ENCODE measurements at places on chromosomes 12 and 14.
A peak's percentile ranks its signal among the peaks of the same experiment; 100 is the strongest.

DNA sequence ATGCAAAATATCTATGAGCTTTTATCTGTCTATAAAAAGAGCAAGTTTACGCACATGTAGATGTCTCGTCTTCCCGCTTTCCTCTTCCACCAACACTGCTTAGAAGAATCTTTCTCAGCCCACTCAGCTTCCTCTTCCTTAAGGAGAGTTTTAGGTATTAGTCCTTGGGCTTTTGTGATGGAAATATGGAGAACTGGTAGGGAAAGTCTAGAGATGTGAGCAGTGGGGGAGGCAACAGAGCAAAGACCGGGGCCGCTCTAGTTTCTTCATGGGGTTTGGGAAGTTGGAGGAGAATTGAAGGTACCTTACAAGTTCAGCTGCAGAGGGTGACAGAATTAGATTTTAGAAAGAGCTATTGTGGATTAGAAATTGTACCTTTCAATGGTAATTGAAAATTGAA lies 56.3 kb upstream of the CPNE8 start:
- H3K27me3 ChIP-seq: no peaks in the 10 kb centered on the region
- DNase-seq: no peak
- H3K27ac ChIP-seq: no peak overlapping the region
- no peaks in the 10 kb centered on the region for H3K36me3 ChIP-seq
- H3K4me3 ChIP-seq: no peak overlapping the region
- H3K4me1 ChIP-seq: no peaks in the 10 kb centered on the region

DNA sequence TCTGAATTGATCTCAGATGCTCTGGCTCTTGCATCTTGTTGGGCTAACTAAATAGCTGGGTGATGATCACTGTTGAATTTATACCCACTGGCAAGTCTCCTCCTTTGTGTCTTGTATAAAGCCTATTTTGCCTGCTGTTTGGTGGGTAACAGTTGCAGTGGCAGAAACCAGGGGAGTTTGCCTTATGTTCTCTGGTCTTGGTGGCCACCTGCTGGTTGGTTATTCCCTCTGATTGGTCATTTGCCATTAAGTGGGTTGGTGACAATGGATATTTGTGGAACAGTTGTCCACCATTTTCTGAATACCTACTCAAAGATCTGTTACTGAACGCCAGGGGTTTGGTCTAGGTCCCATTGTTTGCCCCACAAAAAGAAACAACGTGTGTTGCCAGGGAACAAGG lies 52.1 kb downstream of the AVPR1A start:
- H3K27ac ChIP-seq: no peak overlapping the region
- H3K4me3 ChIP-seq: no peak overlapping the region
- no peaks in the 10 kb centered on the region for H3K4me1 ChIP-seq
- peaks cover 8% of the 10 kb centered on the region for H3K27me3 ChIP-seq
- no peak for DNase-seq

DNA sequence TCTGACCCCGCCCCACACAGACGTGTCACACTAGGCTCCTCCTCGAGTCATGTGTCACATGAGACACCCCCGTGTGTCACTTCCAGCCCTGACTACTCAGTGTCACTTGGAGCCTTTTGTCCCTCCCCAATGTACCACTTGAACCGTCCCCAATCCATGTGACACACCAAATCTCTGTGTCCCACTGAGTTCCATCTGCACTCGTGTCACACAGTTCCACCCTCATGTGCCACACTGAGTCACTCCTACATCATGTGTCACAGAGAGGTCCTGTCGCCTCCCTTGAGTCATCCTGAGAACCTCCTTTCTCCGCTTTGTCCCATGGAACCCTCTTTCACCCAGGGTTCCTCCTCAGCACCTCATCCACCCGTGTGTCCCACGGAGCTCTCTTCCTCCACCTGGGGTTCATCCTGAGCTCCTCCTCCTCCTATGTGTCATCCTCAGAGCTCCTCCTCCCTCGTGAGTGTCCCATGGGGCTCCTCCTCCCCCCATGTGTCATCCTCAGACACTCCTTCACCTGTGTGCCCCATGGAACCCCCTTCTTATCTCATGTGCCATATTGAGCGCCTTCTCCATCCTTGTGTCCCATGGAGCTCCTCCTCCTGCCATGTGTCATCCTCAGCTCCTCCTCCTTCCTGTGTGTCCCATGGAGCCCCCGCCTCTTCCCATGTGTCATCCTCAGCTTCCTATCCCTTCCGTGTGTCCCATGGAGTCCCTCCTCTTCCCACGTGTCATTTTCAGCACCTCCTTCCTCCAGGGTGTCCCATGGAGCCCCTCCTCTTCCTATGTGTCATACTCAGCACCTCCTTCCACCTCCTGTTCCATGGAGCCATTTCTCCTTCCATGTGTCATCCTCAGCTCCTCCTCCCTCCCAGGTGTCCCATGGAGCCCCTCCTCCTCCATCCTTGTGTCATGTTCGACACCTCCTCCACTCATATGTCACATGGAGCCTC lies 32.0 kb downstream of the RTL1 start:
- H3K4me3 ChIP-seq: no peak overlapping the region
- no peaks in the 10 kb centered on the region for H3K36me3 ChIP-seq
- no peaks in the 10 kb centered on the region for H3K4me1 ChIP-seq
- peak overlapping the region; percentile 71 for H3K27ac ChIP-seq
- DNase-seq: peak; percentile 82
- no peaks in the 10 kb centered on the region for H3K27me3 ChIP-seq

DNA sequence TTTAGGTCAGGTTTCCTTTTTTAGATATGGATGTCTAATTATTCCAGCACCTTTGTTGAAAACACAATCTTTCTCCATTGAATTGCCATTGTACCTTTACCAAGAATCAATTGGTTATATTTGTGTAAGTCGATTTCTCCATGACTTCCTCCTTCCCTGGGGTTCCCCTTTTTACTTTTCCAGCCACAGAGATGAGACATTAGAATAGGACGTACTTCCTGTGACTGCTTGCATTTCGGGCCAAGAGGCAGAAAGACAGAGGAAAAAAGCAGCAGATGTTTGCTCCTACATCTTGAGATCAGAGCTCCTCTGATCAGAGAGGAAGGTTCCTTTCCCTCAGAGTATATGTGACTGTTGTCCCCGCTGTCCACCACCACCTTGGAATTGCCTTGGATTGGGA lies 453.7 kb upstream of the RGS6 start:
- H3K36me3 ChIP-seq: no peaks in the 10 kb centered on the region
- H3K4me1 ChIP-seq: peaks cover 4% of the 10 kb centered on the region
- H3K27me3 ChIP-seq: no peaks in the 10 kb centered on the region

GRCh38 chr12:32595251-32595650 lies 83.8 kb upstream of the DNM1L start:
- no peak overlapping the region for H3K27ac ChIP-seq
- no peak overlapping the region for H3K4me3 ChIP-seq
- no peak for DNase-seq
- H3K27me3 ChIP-seq: no peaks in the 10 kb centered on the region

DNA sequence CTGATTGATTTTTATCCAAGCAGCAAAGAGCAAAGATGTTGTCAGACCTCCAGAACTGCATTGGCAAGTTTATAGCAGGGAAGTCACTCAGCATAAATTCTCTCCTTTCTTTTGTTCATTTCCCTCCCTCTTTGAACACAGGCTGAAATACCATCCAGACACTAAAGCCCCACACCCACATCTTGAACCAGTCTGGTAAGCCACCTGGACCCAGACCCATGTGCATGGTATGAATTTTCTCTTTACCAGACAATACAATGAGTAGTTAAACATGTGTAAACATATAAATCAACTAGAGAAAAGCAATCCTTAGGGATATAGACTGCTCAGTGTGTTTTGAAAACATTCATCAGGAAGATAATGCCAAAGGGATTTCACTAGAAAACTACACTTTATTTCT lies 488.3 kb upstream of the FLRT2 start:
- no peak overlapping the region for H3K4me3 ChIP-seq
- DNase-seq: no peak
- no peaks in the 10 kb centered on the region for H3K36me3 ChIP-seq
- no peaks in the 10 kb centered on the region for H3K4me1 ChIP-seq

DNA sequence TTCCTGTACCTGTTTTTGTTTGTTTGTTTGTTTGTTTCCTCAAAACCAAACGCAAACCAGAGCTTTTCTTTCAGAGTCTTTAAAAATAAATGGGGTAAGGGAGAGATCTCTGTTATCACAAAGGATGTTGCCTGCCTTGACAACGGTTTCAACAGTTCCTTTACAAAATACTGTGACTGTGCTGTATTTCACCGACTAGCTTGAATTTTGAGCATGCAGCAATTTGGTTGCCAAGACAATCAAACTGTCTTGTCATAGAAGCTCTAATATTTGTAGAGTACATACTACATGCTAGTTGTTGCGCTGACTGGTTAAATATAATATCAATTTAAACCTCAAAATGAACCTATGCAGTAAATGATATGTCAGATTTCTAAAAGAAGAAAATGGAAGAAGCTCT lies 22.4 kb upstream of the TCP11L2 start:
- no peak overlapping the region for H3K27ac ChIP-seq
- H3K36me3 ChIP-seq: no peaks in the 10 kb centered on the region
- H3K27me3 ChIP-seq: no peaks in the 10 kb centered on the region
- no peak for DNase-seq

- peak overlapping the region; percentile 14 for H3K4me3 ChIP-seq
- peak overlapping the region; percentile 93 for H3K27ac ChIP-seq
- DNase-seq: peak; percentile 95
- no peaks in the 10 kb centered on the region for H3K36me3 ChIP-seq
- peaks cover 33% of the 10 kb centered on the region for H3K4me1 ChIP-seq
- H3K27me3 ChIP-seq: no peaks in the 10 kb centered on the region
Observed at GRCh38 chr12:50985322-50985721, 33.0 kb downstream of the HIGD1C start.

- 0 out of 2 replicates have a peak, but pooled peaks cover 8% of the 10 kb centered on the region for H3K4me1 ChIP-seq
- H3K27me3 ChIP-seq: no peaks in the 10 kb centered on the region
- H3K36me3 ChIP-seq: no peaks in the 10 kb centered on the region
- no peak overlapping the region for H3K4me3 ChIP-seq
- H3K27ac ChIP-seq: no peak overlapping the region
Observed at GRCh38 chr12:91931111-91931510, 214.5 kb downstream of the BTG1 start.

- H3K4me3 ChIP-seq: no peak overlapping the region
- no peaks in the 10 kb centered on the region for H3K27me3 ChIP-seq
- no peak for DNase-seq
- H3K27ac ChIP-seq: no peak overlapping the region
- peaks cover 31% of the 10 kb centered on the region for H3K36me3 ChIP-seq
Observed at GRCh38 chr12:70354787-70355186, 11.3 kb upstream of the KCNMB4 start.

DNA sequence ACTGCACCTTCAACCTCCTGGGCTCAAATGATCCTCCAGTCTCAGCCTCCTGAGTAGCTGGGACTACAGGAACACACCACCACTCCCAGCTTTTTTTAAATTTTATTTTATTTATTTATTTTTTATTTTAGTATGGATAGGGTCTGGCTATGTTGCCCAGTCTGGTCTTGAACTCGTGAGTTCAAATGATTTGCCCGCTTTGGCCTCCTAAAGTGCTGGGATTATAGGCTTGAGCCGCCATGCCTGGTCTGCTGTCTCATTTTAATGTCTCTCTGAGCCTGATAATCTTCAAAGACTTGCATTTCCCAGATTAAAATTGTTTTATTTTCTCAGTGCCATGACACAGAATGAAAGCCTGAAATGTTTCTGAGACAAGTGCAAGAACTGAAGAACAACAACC lies 1.2 kb upstream of the INHBC start:
- H3K4me3 ChIP-seq: no peak overlapping the region
- peaks cover 8% of the 10 kb centered on the region for H3K4me1 ChIP-seq
- no peak overlapping the region for H3K27ac ChIP-seq

- H3K27ac ChIP-seq: no peak overlapping the region
- no peaks in the 10 kb centered on the region for H3K27me3 ChIP-seq
- H3K4me3 ChIP-seq: no peak overlapping the region
- H3K4me1 ChIP-seq: no peaks in the 10 kb centered on the region
Observed at GRCh38 chr12:76226397-76226796, 121.8 kb downstream of the BBS10 start.

DNA sequence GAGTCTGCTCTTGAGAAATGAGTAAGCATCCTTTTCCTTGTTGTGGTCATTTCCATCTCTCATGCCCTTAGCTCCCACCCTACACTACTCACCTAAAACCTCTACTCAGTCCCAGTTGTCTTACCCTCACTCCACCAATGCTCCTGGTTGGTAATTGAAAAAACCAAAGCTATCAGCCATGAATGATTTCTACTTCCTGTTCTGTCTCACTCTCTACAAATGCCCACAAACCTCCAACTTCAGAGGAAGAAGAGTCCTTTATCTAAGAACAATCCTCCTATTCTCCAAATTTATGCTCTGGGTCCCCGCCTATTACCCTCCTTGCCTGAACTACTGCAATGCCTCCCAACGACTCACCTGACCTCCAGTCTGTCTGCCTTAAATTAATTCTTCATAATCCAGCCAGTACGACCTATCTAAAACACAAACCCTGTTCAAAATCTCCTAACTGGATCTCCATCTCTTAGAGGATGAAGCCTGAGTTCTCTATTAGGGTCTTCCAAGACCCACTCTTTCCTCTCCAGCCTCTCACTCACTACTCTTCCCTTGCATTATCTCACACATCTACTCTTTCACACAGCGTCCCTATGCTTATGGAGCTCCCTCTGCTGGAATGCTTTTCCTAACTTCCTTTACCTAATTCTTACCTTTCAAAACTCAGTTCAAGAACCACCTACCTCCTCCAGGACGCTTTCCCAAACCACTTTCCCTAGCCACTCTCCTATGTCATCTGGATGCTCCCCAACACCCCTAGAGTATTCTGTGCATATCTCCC lies 2.2 kb downstream of the DHRS1 start:
- DNase-seq: peak; percentile 38
- no peaks in the 10 kb centered on the region for H3K27me3 ChIP-seq
- no peak overlapping the region for H3K27ac ChIP-seq
- peaks cover 17% of the 10 kb centered on the region for H3K4me1 ChIP-seq

DNA sequence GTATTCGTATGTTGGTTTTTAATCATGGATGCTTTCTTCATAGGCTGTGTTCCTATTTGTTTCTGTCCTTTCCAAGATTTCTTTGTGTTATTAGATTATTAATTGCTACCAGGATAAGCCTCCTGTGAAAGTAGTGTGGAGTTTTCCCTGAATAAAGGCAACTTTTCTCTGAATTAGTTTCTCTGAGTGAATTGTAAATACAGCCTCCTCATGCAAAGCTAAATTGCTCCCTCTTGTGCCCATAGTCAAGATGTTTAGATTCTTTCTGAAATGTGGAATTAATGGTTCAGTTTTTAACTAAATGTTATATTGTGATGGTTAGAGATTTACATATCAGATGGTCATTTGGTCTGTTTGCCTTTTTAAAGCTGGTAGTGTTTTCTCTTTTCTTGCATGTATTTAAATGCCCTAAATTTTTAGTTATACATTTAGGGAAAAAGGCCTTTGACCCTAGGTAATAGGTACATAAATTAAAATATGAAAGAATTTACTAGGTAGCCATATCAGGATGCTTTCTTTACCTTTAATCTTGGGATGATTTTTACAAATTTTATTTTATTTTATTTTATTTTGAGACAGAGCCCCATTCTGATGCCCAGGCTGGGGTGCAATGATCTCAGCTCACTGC lies 8.9 kb downstream of the APAF1 start:
- H3K4me1 ChIP-seq: no peaks in the 10 kb centered on the region
- H3K27ac ChIP-seq: no peak overlapping the region
- no peaks in the 10 kb centered on the region for H3K27me3 ChIP-seq
- peak; percentile 78 for DNase-seq
- H3K36me3 ChIP-seq: peaks cover 39% of the 10 kb centered on the region
